ENCODE measurements at places on chromosomes 7 and 10. TPM values are rescaled to one million over a fixed set of nuclear protein-coding genes. Genes with fewer than 3 reads are reported as not detected.

DNA sequence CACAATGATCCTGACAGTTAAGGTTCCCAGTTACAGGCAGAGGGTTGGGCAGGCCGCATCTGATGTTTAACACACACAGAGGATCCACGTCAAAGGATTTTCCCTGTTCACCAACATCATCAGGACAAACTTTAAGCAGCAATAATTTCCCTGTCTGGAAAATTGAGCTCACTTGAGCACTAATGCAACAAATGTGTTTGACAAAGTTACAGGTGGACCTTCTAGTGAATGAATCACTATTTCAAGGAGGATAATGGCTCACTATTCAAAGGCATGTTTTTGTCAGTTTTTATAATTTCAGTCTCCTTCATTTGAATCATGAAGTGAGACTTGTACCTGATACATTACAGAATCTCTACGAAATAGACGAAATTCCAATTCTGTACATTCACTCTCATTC lies 127.3 kb downstream of the DIP2C start:
- no peak for DNase-seq

- no peak for DNase-seq
These were observed 138.9 kb downstream of the EGFR start for GRCh38 chr7:55157764-55158105.

GRCh38 chr7:73851410-73852338 lies 9.3 kb upstream of the TMEM270 start:
- DNase-seq = no peak

- DNase-seq = no peak
These were observed 142.6 kb upstream of the KAT6B start for GRCh38 chr10:74683621-74684364.

The GATA3 gene
- polyA plus RNA-seq = 76.3 TPM

The CYP2E1 gene
- polyA plus RNA-seq = 0.76 TPM

The ZMIZ2 gene
- polyA plus RNA-seq = 46.0 TPM

The CD36 gene
- 32.0 TPM for polyA plus RNA-seq

The NKX1-2 gene
- polyA plus RNA-seq = not detected
